ENCODE measurements at places on chromosomes 7 and 10. TPM values are rescaled to one million over a fixed set of nuclear protein-coding genes. Genes with fewer than 3 reads are reported as not detected.

- no peak for DNase-seq
Observed at GRCh38 chr7:115471891-115472290, 550.0 kb downstream of the MDFIC start.

DNA sequence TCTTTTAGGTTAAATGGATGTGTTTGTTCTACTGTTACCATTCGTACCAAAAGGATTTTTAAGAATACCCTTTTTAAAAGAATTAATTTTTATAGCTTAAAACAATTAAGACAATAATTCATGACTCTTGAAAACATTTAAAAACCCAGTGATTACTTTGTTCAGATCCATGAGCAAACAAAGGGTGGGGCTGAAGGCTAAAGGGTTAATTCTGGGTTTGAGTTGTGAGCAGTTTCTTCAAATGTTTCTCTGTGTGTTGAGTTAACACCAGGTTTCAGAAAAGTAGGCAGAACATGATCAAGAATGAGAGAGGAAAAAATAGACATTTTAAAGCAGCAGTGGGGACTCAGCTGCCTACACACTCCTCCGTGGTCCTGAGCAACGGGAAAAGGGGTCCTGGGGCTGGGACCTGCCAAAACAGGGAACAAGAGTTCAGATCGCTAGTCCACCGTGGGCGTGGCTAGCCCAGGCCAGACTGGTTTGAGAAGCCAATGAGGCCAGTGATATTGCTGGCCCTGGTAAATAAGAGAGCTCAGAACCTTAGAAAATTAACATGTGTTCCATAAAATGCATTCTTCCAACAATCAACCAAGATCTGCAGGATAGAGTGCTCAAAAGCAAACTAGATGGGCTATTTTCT, 14.9 kb upstream of the EZH2 start:
- no peak for DNase-seq

- no peak for DNase-seq
Observed at GRCh38 chr7:28038175-28038797, 142.3 kb downstream of the JAZF1 start.

- no peak for DNase-seq
Observed at GRCh38 chr7:30660331-30661255, 21.7 kb downstream of the CRHR2 start.

DNA sequence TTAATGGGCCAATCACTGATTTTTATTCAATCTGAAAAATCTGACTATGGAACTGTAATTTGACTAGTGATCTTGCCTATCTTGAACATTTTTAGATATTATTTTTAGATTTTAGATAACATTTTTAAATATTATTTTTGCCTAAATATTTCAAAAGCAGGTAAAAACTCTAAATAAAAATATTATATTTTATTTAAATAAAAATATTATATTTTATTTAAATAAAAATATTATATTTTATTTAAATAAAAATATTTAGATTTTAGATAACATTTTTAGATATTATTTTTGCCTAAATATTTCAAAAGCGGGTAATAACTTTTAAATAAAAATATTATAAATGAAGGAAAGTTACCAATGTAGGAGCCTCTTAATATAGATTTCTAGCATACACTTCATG, 187.8 kb downstream of the PHF14 start:
- DNase-seq = no peak

GRCh38 chr10:71083716-71083975, 128.7 kb upstream of the UNC5B start:
- no peak for DNase-seq

Gene AUTS2
- total RNA-seq = 23.8 TPM

DNA sequence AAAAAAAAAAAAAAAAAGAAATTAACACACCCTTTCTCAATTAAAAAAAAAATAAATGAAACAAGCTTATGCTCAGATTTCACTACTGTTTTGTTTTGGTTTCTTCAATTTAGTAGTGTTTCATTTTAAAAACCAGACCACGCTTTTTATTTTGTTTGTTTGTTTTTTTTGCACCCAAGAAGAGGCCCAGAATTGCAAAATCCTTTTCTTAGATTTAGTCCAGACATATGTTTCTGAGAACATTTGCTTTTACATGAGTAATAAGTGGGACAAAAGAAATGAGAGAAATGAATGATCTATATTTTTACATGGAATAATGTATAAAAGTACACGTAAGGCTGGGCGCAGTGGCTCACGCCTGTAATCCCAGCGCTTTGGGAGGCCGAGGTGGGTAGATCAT, 34.5 kb upstream of the CAMK1D start:
- no peak for DNase-seq

DNA sequence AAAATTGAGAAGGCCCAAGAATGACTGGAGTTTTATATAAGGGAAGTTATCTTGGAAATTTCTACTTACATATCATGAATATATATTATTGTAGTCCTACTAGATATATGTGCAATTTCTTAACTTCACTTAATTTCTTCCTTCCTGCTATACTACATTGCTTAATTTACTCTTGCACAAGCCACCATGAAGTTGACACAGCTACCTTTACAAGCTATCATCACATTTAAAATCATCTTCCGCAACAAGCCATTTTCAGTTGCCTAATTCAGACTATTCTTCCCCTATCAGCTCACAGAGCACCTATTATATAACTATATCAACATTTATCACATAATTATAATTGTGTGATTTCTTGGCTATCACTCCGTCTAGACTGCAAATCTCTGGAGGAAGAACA, 418.4 kb downstream of the PARD3 start:
- DNase-seq = no peak

Measured in activated naive CD8-positive, alpha-beta T cell treated with anti-CD3 and anti-CD28 coated beads, Interleukin-2, amount 10 ng/mL, durations not matched to agents 7 days and 5 days (primary cell).